ENCODE measurements at places on chromosomes 12 and 14.
A peak's percentile ranks its signal among the peaks of the same experiment; 100 is the strongest.

DNA sequence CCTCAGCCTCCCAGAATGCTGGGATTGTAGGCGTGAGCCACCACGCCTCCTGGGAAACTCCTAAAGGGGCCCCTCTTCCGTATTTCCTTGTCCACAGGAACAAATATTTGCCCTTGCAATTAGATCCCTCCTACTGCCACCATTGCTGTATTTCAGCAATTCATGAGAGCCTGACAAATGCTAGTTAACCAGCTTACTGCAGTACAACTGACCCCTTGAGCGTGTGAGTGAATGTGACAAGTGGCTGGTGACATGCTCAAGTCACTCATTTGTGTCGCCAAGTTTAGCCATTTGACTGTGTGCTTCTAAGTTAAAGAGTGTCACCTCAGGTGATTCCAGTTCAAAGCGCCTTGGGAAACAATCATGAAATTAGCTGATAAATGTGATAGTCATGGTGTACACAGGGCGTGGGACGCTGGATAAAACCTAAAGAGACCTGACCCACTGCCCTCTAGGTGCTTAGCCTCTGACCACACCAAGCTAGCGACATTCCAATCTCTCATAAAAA, 56.1 kb upstream of the MAP1LC3B2 start:
- DNase-seq: no peak

GRCh38 chr14:67331368-67332125, 28.1 kb downstream of the ATP6V1D start:
- no peak for DNase-seq

DNA sequence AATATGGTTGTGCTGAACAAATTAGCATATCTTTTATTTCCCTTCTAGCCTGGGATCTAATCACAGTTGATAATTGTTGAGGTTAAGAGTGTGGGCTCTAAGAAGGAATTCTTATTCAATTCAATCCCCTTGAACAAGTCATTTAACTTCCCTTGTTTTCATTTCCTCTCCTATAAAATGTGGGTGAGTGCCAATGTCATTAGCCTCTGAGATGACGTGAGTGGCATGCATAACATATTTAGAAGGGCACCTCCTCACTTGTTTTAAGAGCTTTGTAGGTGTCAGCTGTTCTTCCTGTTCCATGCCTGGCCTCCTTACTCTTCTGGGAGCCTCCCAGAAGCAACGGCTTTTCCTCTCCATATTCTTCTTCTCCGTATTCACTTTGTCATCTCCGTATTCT, 155.4 kb upstream of the NEDD1 start:
- DNase-seq: no peak

- DNase-seq: no peak
Measured at GRCh38 chr12:101591781-101592180, 3.0 kb upstream of the MYBPC1 start.

DNA sequence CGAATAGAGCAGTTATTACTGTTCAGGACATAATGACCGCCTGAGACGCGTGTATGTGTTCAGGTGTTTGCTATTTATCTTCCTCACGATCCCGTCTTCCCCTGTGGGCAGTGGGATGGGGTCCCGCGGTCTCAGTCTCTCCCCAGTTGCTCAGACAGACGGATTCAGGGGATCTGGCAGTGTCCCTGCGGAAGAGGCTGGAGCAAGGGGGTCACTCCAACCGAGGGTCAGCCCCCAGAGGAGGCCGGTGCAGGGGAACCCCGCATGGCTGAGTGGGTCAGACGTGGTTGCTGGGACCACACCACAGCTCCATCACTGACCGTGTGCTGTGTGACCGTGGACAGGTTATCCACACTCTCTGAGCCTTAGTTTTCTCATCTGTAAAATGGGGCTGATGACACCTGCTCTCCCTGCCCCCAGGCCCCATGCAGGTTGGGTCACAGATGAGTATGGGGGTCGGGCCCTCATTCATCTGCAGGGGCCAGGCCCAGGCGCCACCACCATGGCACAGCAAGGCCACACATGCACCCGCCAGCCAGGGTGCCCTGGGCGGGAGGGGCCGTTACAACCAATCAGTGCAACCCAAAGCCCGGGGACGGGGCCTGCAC, 5.2 kb downstream of the MMP17 start:
- no peak for DNase-seq

GRCh38 chr12:107435520-107435919, 250.1 kb upstream of the PWP1 start:
- DNase-seq: no peak

DNA sequence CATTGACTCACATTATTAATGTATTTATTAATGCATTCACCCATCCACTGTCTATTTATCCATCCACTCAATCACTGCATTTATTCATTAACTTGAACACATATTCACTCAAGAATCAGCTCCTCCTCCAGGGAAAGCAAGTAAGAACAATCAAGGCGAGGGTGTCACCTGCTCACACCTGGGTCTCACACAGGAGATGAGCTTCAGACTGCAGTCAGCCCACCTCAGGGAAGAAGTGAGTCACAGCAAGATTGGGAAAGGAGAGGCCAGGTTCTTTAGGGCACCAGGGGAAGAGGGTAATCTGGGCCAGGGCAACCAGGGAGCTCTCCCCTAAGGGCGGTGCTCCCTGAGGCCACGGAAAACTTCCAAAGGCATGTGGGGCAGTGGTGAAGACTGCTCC, 367.3 kb downstream of the BCL11B start:
- no peak for DNase-seq

GRCh38 chr12:54173066-54173726, 15.6 kb downstream of the SMUG1 start:
- peak; percentile 83 for DNase-seq

- no peak for DNase-seq
Measured at GRCh38 chr14:74950795-74951442, 4.5 kb downstream of the PGF start.

GRCh38 chr14:35416108-35416750, 11.7 kb upstream of the NFKBIA start:
- DNase-seq: no peak

DNA sequence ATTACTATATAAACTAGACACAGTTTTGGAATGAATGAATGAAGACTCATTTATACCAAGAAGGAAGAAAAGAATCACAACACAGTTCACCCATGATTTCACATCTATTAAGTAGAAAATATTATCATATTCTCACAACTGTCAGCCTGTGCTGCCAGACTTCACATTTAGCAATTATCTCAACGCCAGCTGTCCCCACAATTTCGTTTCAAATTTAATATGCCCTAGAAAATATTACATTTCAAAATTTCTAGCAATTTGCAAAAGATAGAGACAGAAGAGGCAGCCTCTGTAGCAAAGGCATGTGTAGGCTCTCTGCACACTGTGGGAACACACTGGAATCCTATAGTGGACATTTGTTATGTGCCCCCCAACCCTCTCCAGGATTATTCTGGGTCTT, 83.6 kb downstream of the ANKS1B start:
- DNase-seq: peak; percentile 5

DNA sequence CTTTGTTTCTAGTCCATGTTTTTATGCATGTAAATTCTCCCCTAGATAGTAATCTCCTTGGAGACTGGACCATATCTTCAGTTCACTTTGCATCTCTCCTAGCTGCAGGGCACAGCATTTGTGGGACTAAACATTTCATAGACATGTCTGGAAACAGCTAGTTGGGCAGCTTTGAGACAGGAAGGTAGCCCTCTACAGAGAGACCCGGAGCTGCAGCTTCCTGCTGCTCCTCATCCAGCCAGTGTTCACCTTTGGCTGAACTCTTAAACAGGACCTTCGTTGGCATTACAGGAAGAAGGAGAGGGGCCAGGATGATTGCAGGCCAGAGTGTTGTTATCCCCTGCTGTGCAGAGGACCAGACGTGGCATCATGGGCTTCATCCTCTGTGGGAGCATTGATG, 52.9 kb downstream of the GNS start:
- no peak for DNase-seq

DNA sequence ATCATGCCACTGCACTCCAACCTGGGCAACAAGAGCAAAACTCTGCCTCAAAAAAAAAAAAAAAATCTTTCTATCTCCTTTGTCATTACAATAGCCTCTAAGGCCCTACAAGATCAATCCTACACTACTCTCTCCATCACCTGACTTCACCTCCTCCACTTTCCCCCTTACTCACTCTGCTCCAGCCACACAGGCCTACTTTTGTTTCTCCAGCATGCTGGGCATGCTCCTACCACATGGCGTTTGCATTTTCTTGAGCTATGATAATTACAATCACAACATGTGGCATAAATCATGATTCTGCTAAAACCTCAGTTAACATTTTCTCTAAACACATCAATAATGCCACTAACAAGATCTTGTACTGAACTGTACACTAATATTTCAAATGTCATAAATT, 7.8 kb downstream of the PPP1R13B start:
- DNase-seq: no peak

DNA sequence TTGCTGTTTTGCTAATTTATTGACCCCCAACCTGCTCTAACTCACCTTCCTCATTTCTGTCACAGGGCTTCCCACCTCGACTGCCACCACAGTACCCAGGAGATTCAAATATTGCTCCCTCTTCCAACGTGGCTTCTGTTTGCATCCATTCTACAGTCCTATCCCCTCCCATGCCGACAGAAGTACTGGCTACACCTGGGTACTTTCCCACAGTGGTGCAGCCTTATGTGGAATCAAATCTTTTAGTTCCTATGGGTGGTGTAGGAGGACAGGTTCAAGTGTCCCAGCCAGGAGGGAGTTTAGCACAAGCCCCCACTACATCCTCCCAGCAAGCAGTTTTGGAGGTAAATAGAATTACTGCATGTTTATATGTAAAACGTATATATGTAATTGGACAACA, 68.8 kb downstream of the RAD52 start:
- DNase-seq: no peak

GRCh38 chr12:106602076-106602475, 19.3 kb downstream of the RFX4 start:
- DNase-seq: no peak

DNA sequence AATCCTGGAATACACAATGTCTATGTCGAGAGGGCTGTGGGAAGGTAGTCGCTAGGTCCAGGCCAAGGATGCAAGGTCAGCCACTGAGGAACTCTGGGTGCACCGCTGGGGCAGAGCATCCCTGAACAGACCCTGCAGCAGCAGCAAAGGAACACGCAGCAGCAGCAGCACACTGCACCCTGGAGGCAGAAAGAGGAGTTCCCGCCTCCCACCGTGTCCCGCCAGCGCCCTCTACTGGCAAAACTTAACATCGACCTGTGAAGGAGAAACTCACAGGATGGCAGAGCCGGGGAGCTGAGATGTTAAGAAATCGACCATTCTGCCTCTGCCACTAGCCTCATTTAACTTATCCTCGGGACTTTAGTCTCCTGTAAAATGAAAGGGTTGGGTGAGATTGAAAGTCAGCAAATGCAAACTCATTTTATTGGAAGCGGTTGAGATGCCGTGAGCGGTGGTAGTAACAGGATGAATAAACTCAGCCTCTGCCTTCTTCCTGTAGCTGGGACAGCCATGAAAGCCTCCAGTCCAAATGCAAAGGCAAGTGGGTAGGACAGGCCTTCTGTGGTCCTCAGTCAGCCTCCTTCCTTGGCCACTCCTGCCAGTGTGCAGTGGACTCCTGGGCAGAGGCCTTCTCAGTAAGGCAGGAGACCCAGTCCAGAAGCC, 45.6 kb downstream of the STAB2 start:
- DNase-seq: no peak

DNA sequence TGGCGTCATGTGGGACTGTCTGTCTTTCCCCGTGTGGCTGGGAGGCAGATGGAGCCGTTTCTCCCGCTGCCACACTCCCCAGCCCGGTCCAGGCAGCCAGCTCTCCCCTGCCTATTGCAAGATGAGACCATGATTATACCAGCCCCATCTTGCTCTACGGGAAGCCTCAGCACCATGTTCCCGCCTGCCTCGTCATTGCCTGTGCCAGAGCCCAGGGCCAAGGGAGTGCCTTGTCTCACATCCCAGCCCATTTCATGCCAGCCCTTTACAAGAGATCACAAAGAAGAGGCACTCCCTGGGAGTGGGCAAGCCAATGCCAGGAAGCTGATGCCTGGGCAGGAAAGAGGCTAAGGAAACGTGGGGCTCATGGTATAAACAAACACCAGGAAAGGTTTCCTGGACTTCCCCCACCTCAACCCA, 23.9 kb downstream of the GPR68 start:
- no peak for DNase-seq

- no peak for DNase-seq
Measured at GRCh38 chr12:93847517-93848474, 170.6 kb downstream of the CRADD start.

DNA sequence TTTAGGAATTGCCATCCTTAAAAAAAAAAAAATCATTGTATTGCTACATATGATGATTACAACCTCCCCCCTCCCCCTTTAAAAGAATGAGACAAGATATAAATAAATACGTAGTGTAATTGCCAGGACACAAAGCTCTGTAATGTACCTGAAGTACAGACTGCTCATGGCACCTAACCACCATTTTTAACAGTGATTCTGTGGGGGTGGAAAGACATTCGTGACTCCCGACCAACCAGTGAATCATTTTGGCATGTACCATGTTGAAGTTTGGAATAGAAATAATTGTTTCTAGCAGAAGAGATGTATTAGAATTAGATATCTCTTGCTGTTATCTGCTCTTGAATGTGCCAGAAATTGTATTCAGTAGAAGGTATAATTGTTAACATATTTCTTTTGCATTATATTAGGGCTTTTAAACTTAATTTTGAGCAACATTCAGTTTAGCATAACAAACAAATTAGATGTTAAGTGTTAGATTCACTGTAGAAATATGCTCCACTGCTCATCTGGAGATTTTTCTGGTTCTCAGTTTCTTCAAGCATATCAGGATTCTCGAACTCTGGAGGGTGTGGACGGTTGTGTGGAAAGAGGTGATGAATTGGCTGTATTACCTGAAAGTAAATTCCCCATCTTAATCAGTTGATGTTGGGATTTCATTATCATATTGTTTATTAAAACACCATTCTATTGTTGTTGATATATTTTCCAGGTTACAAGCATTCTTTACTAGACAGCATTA, 31.1 kb downstream of the FRS2 start:
- DNase-seq: no peak

- no peak for DNase-seq
Measured at GRCh38 chr12:54662026-54662425, 13.9 kb upstream of the DCD start.

GRCh38 chr12:3962631-3963483, 89.7 kb upstream of the PARP11 start:
- DNase-seq: no peak

DNA sequence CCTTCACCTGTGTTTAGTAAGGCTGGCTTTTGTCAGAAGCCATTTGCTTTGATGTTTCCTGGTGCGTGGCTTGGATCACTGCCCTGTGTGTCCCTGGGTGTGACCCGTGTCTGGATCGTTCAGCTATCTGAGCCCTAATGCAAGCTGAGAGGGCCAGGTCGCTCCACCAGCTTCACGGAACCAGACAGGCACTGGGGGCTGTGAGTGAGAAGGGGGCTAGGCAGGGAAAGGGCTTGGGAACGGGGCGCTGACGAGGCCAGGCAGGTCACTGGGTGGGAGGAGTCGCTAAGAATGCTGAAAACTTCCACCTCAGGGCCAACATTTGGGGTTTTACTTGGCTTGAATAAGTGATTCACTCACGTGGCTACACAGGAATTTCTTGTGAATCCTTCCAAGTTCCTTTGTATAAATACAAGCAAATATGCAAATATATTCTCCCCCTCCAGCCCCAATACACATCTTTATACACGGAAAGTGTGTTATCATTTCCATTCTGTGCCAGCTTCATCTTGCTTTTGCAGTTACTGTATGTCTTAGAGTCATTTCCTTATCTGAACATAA, 24.2 kb upstream of the MMP17 start:
- no peak for DNase-seq

GRCh38 chr12:80001562-80001961, 66.7 kb upstream of the PPP1R12A start:
- no peak for DNase-seq

GRCh38 chr12:130382818-130383217, 45.1 kb downstream of the PIWIL1 start:
- no peak for DNase-seq
